Fibroblast of villous mesenchyme (primary cell): ENCODE measurements at places on chromosomes 2 and 18. TPM values are rescaled to one million over a fixed set of nuclear protein-coding genes. Genes with fewer than 3 reads are reported as not detected.

CFAP221 gene
- not detected in 2 replicates for total RNA-seq

TMEM87B gene
- total RNA-seq, result 48.3 and 112 TPM in 2 replicates

DNA sequence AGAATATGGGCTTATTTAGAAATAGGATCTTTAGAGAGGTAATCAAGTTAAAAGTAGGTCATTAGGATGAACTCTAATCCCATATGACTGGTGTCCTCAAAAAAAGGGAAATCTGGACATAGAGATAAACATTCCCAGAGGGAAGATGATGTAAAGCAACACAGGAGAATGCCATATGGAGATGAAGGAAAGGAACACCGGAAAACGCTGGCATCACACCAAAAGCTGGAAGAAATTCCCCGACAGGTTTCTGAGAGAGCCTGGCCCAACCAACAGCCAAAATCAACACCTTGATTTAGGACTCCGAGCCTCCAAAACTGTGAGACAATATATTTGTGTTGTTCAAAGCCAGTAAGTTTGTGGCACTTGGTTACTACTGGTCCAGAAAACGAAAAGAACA is 296.7 kb downstream of the DSEL start:
- DNase-seq, result no peak

GRCh38 chr2:191522478-191523120 is 155.3 kb upstream of the NABP1 start:
- DNase-seq, result no peak

CCDC141 gene
- total RNA-seq, result under 0.01 TPM in 1 of 2 replicates, not detected in the other

DNA sequence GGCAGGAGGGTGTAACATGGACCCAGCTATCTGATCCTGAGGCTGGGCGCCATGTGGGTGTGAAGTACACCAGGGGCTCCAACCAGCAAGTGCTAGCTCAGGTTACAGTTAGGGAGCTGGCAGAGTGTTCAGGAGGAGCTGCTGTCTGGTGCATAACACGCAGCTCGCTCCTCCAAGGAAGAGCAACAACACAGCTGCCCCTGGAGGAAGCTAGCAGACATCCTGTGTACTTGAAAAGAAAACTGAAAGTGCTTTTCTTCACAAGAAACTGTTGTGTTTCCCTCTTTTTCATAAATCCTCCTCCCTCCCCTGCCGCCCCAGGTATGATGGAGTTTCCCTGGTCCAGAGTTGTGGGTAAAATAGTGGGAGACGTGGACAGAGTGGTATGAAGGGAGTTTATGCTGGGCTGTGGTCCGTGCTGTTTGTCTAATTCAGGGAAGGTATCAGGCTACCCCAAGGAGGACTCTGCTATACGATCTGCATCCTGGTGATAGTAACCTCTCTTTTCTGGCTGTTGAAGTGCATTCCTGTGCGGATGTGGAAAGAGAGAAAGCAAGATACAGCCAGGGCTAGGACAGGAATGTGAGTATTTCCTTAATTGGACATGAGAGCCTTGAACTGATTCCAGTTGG is 6.1 kb upstream of the LBH start:
- DNase-seq, result peak; percentile 76

- no peak for DNase-seq
Measured at GRCh38 chr2:198928026-198928425, 529.7 kb downstream of the SATB2 start.

GRCh38 chr2:36655453-36655852 is 41.1 kb upstream of the VIT start:
- DNase-seq, result peak; percentile 75

CIB4 gene
- total RNA-seq, result not detected in 2 replicates

DNA sequence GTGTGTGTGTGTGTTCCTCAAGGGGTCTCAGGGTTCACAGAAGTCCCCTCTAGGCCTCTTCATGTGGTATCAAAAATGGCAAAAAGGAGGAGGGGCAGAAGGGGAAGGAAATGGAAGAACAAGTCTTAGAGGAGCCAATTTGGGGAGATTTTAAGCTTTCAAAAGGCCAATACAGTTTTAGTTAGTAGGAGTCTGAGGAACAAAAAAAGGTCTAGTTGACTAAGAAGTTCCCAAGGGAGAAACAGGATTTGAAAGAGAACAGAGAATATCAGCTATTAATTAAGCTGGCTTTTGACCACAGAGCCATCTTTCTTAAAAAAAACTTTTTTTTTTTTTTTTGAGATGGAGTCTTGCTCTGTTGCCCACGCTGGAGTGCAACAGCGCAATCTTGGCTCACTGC is 7.1 kb downstream of the RNF125 start:
- DNase-seq, result no peak

- DNase-seq, result peak; percentile 30
Measured at GRCh38 chr2:234672498-234673150, 175.7 kb upstream of the ARL4C start.

C2orf78 gene
- total RNA-seq, result not detected in 2 replicates
